ENCODE measurements at places on chromosomes 11 and 22. TPM values are rescaled to one million over a fixed set of nuclear protein-coding genes. Genes with fewer than 3 reads are reported as not detected.

GRCh38 chr11:57792060-57792541 lies 30.5 kb downstream of the CTNND1 start:
- H3K27ac ChIP-seq, result peak overlapping the region; percentile 80
- H3K36me3 ChIP-seq, result peaks cover 9% of the 10 kb centered on the region
- peaks cover 47% of the 10 kb centered on the region for H3K4me1 ChIP-seq
- DNase-seq, result peak; percentile 92

GRCh38 chr22:19498866-19499190 lies 19.1 kb downstream of the CDC45 start:
- no peak for DNase-seq
- peaks cover under 1% of the 10 kb centered on the region for H3K4me1 ChIP-seq
- H3K27ac ChIP-seq, result no peak overlapping the region
- no peaks in the 10 kb centered on the region for H3K27me3 ChIP-seq
- H3K4me3 ChIP-seq, result no peak overlapping the region

DNA sequence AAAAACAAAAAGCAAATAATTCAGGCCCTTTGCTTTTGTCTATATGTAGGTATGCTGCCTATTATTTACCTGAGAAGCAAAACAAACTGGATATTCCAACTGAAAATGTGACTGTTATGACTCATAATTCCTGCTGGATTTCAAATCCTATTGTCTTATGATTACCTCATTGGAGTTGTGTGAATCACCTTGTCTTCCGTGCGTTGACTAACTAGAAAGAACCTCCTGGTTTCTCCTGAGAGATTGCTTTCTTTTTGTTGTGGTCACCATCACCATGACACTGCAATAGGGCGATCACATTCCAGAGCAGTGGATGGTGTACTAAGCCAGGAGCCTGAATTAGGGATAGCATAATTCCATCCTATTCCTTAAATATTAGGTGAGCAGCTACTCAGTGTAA lies 23.0 kb upstream of the EXPH5 start:
- peaks cover 5% of the 10 kb centered on the region for H3K4me1 ChIP-seq
- no peak for DNase-seq
- peaks cover 28% of the 10 kb centered on the region for H3K27me3 ChIP-seq
- H3K27ac ChIP-seq, result no peak overlapping the region
- no peaks in the 10 kb centered on the region for H3K36me3 ChIP-seq

DNA sequence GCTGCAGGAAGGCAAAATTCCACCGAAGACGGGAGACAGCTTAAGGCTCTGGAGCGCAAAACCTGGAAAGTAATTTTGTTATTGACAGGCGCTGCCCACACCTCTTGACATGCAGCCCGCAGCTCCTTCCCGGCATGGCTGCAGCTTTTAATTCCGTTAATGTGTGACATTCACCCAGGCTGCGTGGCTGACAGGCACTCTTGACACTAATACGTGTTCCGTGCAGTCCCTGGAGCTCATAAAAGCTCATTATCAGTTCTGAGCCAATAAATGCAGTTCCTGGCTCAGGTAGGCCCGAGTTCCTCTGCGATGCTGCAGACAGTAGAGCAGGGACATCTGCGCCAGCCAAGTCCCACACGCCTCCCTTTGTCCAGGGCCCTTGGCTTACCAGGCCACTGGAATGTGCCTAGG lies 34.8 kb downstream of the TSPAN18 start:
- no peak overlapping the region for H3K4me3 ChIP-seq
- no peaks in the 10 kb centered on the region for H3K36me3 ChIP-seq
- no peak overlapping the region for H3K27ac ChIP-seq
- H3K4me1 ChIP-seq, result peaks cover 4% of the 10 kb centered on the region
- no peak for DNase-seq

DNA sequence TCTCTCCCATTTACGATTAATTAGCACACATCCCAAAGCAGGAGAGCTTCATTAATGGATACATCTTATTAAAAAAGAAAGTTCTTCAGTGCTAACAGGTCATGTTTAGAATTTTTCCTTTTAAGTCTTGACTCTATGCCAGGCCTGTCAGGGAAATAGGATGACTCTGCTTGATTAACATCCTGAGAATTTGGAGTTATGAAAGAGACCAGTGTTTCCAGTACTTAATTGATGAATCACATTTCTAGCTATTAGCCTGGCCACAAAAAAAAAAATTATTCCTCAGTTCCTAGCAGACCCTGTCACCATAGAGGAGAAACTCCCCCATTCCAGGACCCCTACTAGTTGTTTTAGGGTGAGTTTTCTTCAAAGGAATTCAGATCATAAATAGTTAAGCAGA lies 23.6 kb upstream of the ME3 start:
- H3K4me1 ChIP-seq, result no peaks in the 10 kb centered on the region
- no peak overlapping the region for H3K4me3 ChIP-seq
- no peak for DNase-seq
- no peaks in the 10 kb centered on the region for H3K36me3 ChIP-seq
- H3K27ac ChIP-seq, result no peak overlapping the region
- H3K27me3 ChIP-seq, result peaks cover 42% of the 10 kb centered on the region

GRCh38 chr11:110098645-110099044 lies 5.5 kb downstream of the ZC3H12C start:
- peaks cover 39% of the 10 kb centered on the region for H3K27me3 ChIP-seq
- H3K27ac ChIP-seq, result no peak overlapping the region
- peaks cover 15% of the 10 kb centered on the region for H3K4me1 ChIP-seq
- DNase-seq, result no peak
- no peak overlapping the region for H3K4me3 ChIP-seq

GRCh38 chr11:134574425-134574824 lies 162.4 kb upstream of the B3GAT1 start:
- peak; percentile 22 for DNase-seq
- H3K27me3 ChIP-seq, result peaks cover 20% of the 10 kb centered on the region
- no peaks in the 10 kb centered on the region for H3K36me3 ChIP-seq
- H3K27ac ChIP-seq, result no peak overlapping the region

- no peak overlapping the region for H3K4me3 ChIP-seq
- H3K27ac ChIP-seq, result no peak overlapping the region
- H3K4me1 ChIP-seq, result peaks cover 17% of the 10 kb centered on the region
- no peaks in the 10 kb centered on the region for H3K27me3 ChIP-seq
These were observed 19.1 kb downstream of the MUC6 start for GRCh38 chr11:1017269-1018005.

DNA sequence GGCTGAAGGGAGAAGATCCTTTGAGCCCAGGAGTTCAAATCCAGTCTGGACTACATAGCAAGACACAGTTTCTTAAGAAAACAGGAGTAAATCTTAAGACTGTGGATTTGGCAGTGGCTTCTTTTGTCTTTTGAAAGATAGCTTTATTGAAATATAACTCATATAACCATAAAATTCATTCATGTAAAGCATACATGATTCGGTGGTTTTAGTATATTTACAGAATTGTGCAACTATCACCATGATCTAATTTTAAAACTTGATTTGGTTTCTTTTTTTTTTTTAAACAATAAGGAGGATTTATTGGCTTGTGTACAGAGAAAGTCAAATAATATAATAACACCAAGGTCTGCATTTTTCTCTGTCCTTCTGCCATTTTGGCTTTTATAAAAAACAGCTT lies 23.1 kb upstream of the PSMA1 start:
- no peaks in the 10 kb centered on the region for H3K27me3 ChIP-seq
- H3K4me1 ChIP-seq, result peaks cover 53% of the 10 kb centered on the region
- H3K36me3 ChIP-seq, result peaks cover 43% of the 10 kb centered on the region
- no peak overlapping the region for H3K27ac ChIP-seq

GRCh38 chr22:42716649-42717127 lies 4.0 kb downstream of the A4GALT start:
- no peaks in the 10 kb centered on the region for H3K36me3 ChIP-seq
- H3K4me3 ChIP-seq, result no peak overlapping the region
- H3K4me1 ChIP-seq, result peaks cover 16% of the 10 kb centered on the region
- H3K27me3 ChIP-seq, result peaks cover 53% of the 10 kb centered on the region

DNA sequence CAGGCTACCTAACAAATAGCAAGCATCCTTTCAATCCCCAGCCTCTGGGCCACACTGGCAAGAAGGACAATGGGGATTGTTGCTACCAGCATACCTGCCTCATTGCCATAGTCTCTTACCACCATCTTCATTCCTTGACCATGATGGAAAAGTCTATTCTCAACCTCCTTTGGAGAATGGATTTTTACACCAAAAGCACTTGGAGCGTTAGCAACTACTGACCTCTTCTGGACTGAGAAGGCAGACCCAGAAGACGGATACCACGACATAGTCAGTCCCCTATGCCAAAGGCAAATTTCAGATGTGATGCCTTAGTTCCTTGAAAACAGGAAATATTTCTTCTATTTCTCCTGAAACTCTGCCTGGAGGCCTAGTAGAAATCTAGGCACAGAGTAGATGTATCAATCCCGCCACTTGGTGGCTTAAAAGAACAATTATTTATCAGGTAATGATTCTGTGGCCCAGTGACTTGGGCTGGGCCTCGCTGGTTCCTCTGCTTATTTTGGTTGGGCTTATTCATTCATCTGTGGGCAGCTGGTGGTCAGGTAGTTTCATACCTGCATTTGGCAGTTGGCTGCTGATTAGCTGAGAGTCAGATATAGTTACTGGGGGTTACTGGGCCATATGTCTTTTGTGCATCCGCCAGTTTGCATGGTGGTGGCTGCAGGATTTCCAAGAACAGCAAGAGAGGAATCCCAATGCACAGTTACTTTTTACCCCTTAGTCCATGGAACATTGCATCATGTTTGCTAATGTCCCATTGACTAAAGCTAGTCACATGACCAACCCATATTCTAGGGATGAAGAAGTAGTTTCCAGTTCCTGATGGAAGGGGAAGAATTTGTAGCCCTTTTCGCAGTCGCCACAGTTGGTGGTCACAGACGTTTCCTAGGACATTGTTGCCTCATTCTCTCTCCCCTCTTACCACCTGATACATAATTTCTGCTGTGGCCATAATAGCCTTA lies 75.2 kb downstream of the DHCR7 start:
- H3K27me3 ChIP-seq, result peaks cover 2% of the 10 kb centered on the region
- DNase-seq, result no peak
- H3K27ac ChIP-seq, result no peak overlapping the region
- no peaks in the 10 kb centered on the region for H3K4me1 ChIP-seq
- no peaks in the 10 kb centered on the region for H3K36me3 ChIP-seq

DNA sequence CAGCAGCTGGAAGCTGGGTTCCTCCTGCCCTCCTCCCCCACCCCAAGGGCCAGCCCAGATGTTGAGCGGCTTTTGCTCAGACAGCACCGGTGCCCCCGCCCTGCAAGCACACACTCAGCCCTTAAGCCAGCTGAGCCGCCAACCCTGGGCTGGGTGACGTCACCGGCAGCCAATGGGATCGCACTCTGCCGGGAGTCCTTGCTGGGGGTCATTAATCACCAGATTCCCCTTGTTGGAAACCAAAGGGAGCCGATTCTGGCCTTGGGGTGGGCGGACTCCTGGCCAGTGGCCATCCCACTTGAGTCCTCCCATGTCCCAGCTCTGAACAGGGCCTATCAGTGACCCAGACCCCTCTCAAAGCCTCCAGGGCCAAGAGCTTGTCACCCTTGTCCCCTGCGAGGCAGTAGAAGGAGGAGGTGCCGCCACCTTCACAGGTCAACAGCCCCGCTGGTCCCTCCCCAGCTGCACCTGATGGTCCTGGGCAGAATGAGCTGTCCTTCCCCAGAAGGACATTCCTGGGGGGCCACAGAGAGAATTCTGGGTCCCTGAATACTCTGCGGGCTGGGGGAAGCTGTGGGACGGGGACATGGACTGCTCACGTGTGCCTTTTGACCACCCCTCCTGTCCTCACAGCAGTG lies 7.4 kb downstream of the DUSP8 start:
- no peak for DNase-seq
- H3K27me3 ChIP-seq, result no peaks in the 10 kb centered on the region
- H3K4me3 ChIP-seq, result no peak overlapping the region
- H3K27ac ChIP-seq, result no peak overlapping the region
- no peaks in the 10 kb centered on the region for H3K36me3 ChIP-seq

- DNase-seq, result no peak
- no peaks in the 10 kb centered on the region for H3K27me3 ChIP-seq
- H3K4me3 ChIP-seq, result no peak overlapping the region
- H3K4me1 ChIP-seq, result peaks cover 25% of the 10 kb centered on the region
- no peaks in the 10 kb centered on the region for H3K36me3 ChIP-seq
These were observed 3.4 kb downstream of the RNF141 start for GRCh38 chr11:10537600-10537999.

- peak overlapping the region; percentile 79 for H3K27ac ChIP-seq
- H3K4me1 ChIP-seq, result peaks cover 91% of the 10 kb centered on the region
- H3K4me3 ChIP-seq, result no peak overlapping the region
- H3K27me3 ChIP-seq, result no peaks in the 10 kb centered on the region
- DNase-seq, result peak; percentile 28
These were observed 16.9 kb downstream of the SMCO4 start for GRCh38 chr11:93526346-93526633.

The NRGN gene
- 6.6 TPM for total RNA-seq

The SGSM1 gene
- 0.09 TPM for total RNA-seq

The FAM111B gene
- total RNA-seq, result 46.5 TPM

The SCGB1D2 gene
- total RNA-seq, result not detected

The PTDSS2 gene
- 31.2 TPM for total RNA-seq

The MAPK8IP2 gene
- 0.29 TPM for total RNA-seq
